ENCODE measurements at places on chromosomes 1 and 21.
A peak's percentile ranks its signal among the peaks of the same experiment; 100 is the strongest.

DNA sequence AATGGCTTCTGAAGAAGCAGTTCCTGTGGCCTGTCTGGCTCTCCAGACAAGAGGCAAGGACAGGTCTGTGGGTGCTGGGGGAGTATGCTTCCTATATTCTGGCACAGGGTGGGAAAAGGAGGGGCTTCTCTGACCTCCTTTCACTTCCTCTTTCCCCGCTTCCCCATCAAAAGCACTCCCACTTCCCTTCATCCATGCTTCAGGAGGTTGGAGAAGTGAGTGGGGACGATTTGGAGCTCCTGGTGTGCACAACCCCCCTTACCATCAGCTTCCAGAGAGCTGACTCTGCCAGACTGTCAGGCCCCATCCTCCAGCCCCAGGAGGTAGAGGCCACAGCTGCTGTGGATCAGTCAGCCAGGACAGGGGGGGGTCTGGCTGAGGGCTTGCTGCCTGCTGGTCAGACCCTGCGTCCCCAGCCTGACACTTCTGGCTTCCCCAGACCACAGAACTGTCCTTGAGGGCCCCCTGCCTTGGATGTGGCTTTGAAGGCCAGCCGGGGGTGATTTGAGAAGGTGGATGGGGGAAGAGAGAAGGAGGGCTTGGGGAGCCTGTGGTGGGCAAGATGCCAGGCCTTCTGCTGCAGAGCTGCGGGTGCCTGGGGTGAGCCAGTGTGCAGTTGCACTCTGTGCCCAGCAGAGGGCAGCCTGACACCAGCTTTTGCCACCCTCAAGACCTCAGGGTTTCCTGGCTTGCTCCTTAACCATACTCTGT lies 21.5 kb upstream of the TMEM222 start:
- peak; percentile 72 for DNase-seq

DNA sequence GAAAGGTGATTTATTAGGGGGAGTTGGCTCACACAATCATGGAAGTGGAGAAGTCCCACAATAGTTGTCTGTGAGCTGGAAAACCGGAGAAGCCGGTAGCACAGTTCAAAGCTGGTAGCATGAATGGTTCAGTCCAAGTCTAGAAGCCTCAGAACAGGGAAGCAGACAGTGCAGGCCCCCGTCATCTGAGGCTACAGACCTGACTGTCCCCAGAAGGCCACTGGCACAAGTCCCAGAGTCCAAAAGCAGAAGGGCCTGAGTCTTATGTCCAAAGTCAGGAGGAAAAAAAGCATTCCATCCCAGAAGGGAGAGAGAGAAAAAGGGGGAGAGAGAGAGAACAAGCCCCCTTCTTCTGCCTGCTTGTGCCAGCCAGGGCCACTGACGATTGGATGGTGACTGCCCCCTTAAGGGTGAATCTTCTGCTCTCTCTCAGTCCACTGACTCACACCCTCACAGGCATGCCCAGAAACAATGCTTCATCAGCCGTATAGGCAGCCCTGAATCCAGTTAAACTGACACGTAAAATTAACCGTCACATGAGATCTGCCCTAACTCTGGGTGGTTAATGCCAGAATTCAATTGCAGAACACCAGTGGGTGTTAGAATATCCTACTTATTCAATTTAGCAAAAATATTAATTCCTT lies 49.3 kb upstream of the POU2F1 start:
- DNase-seq = no peak

DNA sequence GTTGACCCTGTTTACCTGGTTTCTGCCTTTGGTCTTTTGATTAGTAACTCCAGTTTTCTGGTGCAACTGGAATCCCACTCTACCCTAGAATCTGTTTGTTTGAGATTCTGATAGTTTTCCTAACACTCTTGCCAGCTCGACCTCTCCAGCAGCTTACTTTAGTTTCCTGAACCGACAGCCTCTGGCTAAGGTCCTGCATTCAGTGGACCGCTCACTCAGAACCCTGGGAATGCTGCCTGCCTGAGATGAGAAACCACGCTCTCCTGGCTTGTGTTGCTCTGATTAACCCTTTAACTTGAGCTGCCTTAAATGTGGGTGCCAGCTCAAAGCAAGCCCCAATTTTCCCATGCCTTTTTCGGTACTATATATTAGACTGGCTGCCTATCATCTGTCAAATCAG lies 45.3 kb upstream of the SIPA1L2 start:
- no peak for DNase-seq

DNA sequence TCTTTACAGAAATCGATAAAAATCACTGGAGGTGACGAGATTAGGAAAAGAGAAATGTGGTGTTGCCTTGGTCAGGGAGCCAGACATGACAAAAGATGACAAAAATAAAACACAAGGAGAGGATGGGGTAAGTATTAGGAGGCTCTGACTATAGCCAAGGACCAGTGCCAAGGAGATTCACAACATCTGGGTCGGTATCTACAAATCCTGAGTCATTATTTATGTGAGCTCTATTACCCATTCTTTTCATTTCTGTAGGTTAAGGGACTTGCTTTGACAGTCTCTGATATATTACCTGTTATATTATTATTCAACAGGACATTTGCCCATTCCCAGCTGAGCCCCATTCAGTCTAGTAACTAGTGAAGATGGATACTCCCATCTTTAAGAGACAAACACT lies 120.8 kb downstream of the TYW3 start:
- no peak for DNase-seq

DNA sequence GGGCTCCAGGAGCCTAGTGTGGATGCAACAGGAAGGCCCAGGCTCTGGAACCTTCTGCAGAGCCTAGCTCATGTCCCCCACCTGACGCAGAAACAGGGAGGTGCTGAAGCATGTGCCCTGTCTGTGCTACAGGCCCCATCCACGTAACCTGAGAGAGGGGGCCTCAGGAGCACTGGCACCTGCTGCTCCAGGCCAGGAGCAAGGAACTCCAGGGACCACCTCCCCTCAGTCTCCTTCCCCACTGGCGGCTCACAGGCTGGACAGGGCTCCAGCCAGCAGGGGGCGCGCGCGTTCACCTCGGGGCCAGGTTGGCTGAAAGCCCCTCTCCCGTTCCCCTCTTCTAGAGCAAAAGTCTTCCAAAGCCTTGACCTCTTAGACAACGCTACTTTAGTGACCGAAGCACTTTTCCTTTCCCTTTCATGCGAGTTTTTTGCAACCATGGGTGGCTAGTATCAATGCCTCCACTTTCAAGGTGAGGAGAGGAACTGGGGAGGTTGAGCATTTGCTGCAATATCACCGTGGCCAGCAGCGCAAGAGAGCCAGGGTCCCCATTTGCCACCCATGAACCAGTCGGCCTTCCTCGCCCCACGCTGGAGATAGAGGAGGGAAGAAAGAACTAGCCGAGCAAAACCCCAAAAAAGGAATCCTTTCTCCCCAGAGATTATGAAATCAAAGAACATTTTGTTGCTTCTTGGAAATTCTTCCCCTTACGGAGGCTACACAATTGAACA lies 52.4 kb upstream of the GPR157 start:
- peak; percentile 57 for DNase-seq

DNA sequence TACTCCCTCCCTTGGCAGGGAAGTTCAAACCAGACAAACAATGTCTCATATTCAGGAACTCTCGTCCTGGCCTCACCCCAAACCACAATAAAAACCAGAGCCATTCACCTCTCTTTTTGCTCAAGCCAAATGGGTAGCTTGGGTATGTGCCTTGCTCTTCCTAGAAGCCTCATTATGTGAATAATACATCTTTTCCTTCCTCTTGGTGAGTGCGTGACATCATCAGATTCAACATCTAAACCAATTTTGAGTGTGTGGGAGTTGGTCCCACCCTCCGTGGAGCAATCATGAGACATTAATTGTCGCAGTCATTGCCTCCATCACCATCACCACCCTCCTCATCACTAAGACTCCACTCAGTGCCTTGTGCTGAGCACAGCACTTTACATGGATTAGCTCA lies 482.9 kb downstream of the PTPRU start:
- no peak for DNase-seq

DNA sequence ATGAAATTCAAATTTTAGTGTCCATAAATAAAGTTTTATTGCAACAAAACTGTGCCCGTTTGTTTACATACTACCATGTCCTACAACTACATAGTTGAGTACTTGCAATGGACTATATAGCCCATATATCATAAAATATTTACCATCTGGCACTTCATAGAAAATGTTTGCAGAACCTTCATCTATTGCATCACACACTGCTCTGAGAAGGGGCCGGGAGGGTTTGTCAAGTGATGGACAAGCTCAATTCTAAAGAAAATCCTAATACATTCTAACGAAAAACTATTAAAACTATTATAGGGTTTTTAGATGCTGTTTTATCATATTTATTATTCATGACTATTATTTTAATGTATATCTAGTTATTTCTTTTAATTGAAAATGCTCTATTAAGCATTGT lies 35.9 kb downstream of the RGSL1 start:
- no peak for DNase-seq

DNA sequence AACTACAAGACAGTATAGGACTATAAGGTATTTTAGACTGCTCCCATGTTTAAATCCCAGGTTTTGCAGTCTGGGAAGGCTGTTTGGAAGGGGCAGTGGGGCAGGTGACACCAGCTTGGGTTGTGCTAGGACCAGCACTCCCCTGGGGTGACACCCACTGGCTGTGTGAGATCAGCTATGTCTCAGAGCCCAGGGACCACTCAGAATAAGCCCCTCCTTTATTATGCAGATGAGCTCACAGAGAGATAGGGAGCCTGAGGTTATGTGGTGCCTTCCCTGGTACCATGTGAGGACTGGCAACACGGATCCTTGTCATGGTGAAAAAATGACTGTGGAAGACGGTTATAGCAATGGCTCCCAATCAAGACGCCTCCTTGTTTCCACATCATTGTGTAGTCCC lies 71.0 kb downstream of the NENF start:
- DNase-seq = no peak

DNA sequence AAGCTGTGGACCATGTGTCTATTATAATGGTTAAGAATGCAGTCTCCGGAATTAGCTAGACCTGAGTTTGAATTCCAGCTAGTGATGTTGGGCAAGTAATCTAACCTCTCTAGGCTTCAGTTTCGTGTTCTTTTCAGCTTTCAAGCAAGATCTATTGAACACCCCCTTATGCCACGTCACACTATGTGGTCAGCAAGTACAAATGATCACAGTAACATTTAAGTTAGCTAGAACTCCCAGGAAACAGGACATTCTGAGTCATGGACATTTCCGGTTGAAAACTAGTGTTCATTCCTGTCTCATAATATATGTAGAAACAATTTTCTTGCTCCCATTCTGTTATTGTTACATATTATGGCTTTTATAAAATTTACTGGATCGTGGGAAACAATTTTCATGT lies 34.0 kb upstream of the NHLH2 start:
- no peak for DNase-seq

Data from activated CD4-positive, alpha-beta T cell treated with anti-CD3 and anti-CD28 coated beads, Interleukin-2, amount 50 U/mL, for 24 hours (primary cell).